Breast epithelium (tissue), 4 donors: ENCODE measurements at places on chromosomes 1 and 21.

- no peak for DNase-seq
Measured at GRCh38 chr1:5779608-5780323, 212.5 kb downstream of the NPHP4 start.

GRCh38 chr1:234965111-234965510, 163.5 kb downstream of the TOMM20 start:
- no peak for DNase-seq

DNA sequence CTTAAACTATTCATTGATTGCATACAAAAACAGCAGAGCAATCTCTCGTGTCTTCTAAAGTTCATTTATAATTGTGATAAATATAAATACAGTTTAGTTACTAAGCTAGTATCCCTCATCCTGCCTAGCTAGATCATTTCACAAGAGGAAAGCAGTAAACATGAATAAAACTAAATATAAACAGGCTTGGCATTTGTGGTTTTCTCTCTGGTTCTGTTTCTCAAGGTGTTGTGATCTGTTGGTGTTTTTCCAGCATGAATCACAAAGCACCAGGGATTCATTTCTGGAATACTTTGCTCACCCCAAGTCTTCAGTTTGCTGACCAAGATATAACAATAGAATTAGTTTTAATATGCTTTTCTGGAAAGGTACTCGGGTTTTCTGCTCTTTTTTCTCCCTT, 32.7 kb upstream of the GLIS1 start:
- DNase-seq, result no peak

GRCh38 chr1:11640944-11641343, 13.3 kb downstream of the FBXO2 start:
- DNase-seq, result no peak

DNA sequence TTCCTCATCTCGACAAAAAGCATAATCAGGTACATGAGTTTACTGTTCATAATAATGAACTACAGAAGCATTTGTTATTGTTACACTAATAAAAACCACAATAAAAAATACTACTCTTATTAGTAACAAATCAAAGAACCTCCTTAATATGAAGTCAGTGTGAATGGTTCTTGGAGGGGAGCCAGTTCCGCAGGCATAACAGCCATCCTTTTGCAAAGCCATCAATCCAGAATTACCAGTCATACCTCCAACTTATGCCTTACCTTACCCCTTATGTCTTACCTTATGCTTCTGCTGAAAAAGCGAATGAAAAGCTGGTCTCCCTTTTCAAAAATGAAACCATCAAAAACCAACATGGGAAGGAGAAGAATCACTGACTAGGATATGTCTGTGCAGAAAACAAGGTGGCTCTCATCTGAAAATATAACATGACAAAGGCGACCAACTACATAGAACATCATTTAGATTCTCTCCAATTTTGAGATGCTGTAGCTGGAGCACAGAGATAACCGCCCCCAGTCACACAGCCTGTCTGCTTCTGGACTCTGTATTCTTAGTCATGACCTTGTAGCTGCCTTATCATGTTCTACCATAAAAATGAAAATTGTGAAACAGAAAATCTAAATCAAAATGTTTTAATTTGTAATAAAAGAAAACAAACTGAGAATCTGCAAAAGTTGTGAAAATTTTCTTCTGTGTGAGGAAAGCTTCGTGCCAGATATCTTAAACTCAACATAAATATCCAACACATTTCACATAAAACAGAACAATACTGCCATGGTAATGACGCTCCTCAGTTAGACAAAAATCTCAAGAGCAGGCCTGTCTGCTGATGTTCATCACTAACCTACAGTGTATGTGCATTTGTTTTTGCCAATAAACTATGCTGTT, 438.2 kb downstream of the SMYD3 start:
- no peak for DNase-seq

DNA sequence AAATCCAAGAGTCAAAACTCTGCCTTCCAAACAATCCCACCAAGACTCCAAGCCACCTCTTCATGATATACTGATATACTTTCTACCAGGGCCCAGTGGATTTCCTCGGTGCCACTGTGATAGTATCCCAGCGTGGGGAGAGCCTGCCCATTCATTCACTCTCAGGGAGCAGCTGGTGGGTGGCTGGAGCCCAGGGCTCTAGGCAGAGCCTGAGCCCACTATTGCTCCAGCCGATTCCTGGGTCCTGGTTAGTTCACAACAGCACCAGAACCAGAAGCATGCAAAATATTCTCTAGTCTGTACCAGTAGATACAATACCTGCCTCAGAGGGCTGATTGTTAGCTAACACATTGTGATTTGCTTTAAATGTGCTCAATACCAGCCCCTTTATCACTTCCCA, 831 bp downstream of the CSRP1 start:
- DNase-seq, result no peak

DNA sequence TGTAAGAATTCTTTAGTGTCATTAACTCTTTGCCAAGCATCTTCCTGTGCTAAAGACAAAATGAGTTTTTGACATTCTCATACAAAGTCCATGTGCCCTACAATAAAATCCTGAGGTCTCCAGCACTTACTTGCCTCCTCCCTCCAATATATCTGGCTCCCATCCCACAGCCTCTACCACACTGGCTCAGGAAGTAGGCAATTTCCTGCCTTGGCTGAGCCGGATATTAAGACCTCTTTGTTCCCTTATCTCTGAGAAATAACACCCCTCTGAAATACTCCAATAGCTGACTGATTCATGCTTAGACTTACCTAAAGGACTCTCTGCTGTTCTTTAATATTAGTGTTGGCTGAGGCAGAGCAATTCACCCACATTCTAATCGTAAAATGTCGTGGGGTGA, 37.6 kb upstream of the GORAB start:
- no peak for DNase-seq

- no peak for DNase-seq
Measured at GRCh38 chr1:248695451-248696132, 7.0 kb downstream of the OR14I1 start.

DNA sequence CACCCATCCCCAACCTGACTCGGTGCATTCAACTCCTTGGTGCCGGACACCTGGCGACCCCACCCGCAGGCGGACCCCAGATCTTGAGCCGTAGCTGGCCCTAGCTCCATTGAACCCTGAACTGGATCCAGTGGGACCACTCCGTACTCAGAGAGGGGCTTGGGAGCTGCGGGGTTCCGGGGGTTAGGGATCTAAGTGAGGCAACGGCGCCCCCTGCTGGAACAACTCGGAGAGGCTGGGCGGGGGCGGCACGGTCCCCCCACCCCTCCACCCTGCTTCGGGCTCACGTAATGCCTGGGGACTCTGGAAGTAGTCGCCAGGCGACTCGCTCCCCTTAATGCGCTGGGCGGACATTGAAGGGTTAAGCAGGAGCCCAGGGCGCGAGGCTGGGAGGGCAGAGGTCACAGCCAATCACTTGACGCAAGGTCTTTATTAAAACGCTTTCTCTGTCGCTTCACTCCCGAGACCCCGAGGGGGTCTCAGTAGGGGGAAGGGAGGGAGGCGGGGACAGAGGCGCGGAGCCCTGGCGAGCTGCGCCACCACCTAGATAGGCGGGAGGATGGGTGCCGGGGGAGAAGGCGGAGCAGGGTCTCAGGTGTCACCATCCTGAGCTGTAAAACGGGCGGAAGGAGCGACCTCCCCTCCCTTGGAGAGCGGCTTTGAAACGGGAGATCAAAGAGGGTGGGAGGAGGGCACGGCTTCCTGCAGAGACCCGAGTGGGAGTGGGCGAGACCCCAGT, 704 bp upstream of the CRABP2 start:
- DNase-seq, result peak; percentile 73

GRCh38 chr1:228407106-228408040, 738 bp upstream of the TRIM11 start:
- no peak for DNase-seq

DNA sequence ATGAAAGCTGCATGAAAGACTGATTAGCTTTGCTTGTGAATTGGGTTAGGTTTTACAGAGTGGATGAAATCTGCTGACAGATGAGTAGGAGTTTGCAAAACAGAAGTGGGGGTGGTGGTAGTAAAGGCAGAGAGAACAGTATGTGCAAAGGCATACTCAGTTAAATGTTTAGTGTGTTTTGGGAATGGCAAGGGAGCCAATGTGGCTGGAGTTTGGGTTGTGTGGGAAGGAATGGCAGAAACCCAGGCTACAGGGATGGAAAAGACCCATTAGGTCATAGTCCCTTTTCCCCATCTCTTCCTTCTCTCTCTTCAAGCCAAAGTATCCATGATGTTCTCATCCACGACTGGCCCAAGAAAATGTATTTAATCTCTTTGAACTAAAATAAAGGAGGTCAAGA, 362.2 kb upstream of the LYPLAL1 start:
- DNase-seq, result no peak

- no peak for DNase-seq
Measured at GRCh38 chr1:230495076-230495475, 68.9 kb upstream of the PGBD5 start.

- DNase-seq, result no peak
Measured at GRCh38 chr21:42164064-42164789, 54.7 kb upstream of the ABCG1 start.

GRCh38 chr1:170461762-170462384, 70.1 kb upstream of the GORAB start:
- no peak for DNase-seq

DNA sequence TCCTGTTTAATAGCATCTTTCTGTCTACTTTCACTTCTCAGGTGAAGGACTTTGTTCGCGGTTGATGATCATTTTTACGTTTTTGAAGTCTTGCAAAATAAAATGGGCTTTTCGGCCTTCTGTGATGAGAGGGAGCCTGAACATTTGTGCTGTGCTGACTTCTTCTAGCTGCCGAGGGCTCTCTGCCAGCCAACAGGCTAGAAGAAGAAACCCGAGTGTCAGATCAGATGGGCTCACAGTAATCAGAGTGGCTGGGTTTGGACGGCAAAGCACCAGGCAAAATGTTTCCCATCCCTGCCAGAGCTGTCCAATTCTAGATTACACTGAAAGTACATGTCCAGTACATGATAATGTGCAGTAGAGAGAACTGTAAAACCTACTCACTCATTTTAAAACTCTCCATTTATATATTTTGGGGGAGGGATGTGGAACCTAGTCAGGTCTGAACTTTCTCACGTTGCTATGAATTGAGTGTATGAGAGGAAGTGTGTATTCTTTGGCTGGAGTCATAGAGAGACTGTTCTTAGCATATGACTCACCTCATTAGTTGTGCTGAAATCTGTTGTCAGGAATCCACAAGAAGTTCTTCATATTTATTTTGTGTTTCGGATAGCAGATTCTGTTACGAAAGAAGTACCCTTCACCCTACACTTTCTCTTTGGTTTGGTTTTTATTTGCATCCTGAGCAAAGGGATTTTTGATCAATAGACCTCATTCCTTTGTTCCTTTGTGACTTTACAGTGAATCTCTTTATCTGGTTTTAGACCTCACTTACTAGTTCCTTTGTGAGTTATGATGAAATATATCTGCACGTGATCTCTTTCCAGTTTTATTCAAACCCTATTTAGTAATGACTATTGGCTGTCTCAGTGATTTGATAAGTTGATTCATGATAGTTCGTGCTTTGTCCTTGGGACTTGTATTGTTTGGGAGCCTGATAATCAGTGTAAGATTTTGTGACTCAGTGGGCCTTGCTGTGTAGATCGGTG, 4.8 kb downstream of the ATP1A1 start:
- peak; percentile 60 for DNase-seq

DNA sequence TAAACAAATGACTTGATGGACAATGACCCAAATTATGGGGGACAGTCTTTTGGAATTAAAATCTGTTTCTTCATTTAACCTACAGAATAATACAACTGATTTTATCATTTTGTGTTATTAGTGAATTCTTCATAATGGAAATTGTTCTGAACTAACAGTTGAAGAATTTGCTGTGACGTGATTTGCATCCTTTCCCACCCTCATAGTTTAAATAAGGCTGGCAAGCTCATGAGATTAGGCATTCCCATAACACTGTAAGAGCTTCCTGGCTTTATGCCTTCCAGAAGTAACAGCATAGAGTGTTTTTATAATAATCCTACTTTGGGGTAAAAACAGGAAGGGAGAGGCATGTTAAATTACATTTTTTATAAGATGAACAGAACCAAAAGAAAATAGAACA, 95.7 kb downstream of the ATP6V1G3 start:
- DNase-seq, result no peak

- DNase-seq, result no peak
Measured at GRCh38 chr21:33236766-33237165, 7.0 kb downstream of the IFNAR2 start.

GRCh38 chr21:29055080-29055479, 18.4 kb downstream of the CCT8 start:
- DNase-seq, result no peak

GRCh38 chr1:31573261-31573660, 3.1 kb upstream of the TINAGL1 start:
- DNase-seq, result no peak

GRCh38 chr1:64502931-64503330, 33.0 kb downstream of the CACHD1 start:
- no peak for DNase-seq

DNA sequence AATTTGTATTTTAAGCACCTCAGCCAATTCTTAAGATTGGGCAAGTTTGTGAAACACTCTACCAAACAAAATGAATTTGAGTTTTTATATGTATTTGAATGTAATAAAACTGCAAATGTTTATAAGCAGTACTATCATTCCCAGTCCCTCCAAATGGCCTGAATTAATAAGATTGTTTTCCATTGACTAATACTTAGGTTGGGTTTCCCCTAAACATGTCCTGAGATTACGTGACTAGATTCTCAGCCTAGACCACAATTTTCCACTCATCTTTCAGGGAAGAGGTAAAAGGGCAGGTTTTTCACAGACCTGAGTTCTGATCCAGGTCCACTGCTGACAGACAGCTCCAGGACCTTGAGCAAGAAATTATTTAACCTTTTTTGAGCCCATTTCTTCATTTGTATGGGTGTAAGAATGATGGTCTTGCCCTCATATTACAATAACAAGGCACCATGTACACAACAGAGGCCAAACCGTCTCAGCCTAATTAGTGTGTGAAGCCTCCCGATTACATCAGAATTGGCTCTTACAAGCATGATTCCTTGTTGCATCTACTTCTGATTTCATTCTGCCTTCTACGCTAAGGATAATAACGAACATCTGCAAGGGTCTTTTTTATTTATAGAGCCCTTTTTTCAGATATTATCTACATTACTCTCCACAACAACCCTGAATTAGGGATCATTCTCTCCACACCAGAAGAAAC, 51.2 kb downstream of the BEND5 start:
- no peak for DNase-seq

DNA sequence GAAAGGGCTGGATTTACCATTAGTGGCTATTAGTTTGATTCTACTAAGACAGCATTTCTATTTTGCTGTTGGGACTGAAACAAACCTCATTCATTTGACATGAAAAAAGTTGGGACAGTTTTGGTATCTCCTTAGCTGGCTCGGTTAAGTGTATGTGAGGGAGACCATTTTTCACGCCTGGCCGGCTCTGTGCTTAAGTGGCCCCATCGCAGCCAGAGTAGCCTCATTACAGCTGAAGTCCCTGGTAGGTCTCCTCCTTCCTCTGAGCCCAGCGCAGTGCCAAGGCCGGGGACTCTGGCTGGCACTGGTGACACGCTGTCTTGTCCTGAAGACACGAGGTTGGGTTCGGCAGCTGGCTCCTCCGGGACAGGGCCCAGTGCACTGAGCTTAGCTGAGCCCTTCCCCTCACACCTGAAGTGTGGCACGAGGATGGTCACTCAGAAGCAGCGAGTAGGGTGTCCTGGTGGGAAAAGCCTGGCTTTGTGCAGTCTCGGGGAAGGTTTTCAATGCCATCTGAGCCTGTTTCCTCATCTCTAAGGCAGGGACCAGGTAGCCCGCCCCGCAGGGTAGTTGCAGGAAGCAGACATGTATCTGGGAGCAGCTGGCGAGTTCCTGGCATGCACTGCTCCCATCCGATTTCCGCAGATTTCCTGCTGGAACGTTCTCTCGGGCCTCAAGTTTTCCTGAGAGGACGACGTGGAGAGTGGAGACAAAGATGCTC, 196.5 kb downstream of the DYRK1A start:
- no peak for DNase-seq
